A172 (cell line): ENCODE measurements at places on chromosomes 4 and X. TPM values are rescaled to one million over a fixed set of nuclear protein-coding genes. Genes with fewer than 3 reads are reported as not detected.

The SSX2 gene
- total RNA-seq, result not detected in 2 replicates

GRCh38 chrX:134244043-134244442 lies 7.1 kb downstream of the CCDC160 start:
- no peak for DNase-seq

The NLGN3 gene
- total RNA-seq, result 0.22 and 0.72 TPM in 2 replicates

The SPANXA2 gene
- 1.2 and 2.1 TPM in 2 replicates for total RNA-seq

- DNase-seq, result no peak
Measured at GRCh38 chr4:122476745-122477144, 20.2 kb upstream of the IL2 start.

The AFF2 gene
- total RNA-seq, result under 0.01 and 0.02 TPM in 2 replicates

DNA sequence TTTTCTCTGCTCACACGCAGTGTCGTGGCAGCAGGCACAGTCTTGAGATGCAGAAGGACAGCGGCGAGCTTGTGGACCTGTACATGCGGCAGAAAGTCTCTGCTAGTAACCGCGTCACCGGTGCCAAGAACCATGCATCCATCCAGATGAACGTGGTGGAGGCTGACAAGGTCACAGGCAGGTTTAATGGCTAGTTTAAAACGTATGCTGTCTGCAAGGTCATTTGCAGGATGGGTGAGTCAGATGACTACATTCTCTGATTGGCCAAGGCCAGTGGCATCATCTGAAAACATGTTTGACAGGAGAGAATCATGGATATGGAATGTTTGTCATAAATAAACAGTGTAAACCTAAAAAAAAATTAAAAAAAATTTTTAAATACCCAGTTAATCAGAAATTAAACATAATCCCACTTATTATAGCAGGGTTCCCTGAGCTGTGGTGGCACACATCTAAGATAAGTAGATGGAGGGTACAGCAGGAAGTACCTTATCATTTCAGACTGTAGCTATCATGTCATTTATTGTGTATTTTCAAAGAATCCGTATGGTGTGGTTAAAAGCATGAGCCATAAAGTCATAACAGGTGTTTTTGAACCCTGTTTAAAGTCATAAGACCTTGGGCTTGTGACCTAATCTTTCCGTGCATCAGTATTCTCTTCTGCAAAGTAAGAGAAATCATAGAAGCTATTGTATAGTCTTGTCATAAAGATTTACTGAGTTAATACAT lies 7.5 kb upstream of the BMP2K start:
- peak; percentile 13 for DNase-seq

The DDX53 gene
- not detected in 2 replicates for total RNA-seq

- DNase-seq, result no peak
Measured at GRCh38 chr4:90183254-90183653, 56.1 kb downstream of the CCSER1 start.

GRCh38 chrX:25084446-25084845 lies 68.7 kb upstream of the ARX start:
- no peak for DNase-seq

DNA sequence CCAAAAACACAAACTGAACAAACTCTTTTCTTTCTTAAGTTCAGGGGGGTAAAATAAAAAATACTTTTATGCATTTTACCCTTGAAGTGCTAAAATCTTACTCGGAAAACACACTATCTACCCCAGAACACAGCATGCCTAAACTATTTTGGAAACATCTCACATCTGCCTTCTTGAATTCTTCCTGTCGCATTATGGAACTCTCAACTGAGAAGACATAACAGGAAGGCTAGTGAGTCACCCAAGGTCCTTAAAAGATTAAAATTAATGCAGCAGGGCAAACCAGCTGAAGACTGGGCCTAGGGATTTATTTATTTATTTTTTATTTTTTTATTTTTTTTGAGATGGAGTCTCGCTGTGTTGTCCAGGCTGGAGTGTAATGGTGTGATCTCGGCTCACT lies 208.2 kb downstream of the APBB2 start:
- DNase-seq, result no peak

GRCh38 chr4:22850630-22851029 lies 157.9 kb downstream of the GBA3 start:
- no peak for DNase-seq

The PPP1R3F gene
- 8.0 and 11.1 TPM in 2 replicates for total RNA-seq

The FHIP1A gene
- total RNA-seq, result 3.0 and 38.0 TPM in 2 replicates

The TMEM150C gene
- total RNA-seq, result 2.5 and 3.2 TPM in 2 replicates

The LRRC66 gene
- total RNA-seq, result 0.24 TPM in 1 of 2 replicates, not detected in the other

The NDST3 gene
- total RNA-seq, result 0.74 and 1.7 TPM in 2 replicates

The CDX4 gene
- not detected in 2 replicates for total RNA-seq

DNA sequence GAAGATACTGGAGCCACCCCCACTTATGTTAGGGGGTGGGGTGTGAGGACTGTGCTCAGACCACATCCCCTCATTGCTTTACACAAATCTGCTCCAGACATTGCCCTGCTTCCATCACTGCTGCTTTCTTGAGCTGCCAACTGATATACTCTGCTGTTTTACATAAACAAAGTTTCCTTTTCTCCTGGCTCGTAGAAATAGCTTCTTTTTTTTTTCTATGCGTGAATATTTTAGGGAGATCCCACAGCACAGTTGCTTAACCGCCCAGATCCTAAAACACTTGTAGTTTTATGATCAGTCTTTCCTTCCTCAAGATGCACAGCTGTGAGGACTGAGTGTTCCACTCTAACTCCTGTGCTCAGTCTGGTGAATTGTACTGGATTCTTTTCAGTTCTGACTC lies 768.4 kb downstream of the PCDH18 start:
- DNase-seq, result no peak

GRCh38 chr4:153937289-153937688 lies 148.4 kb upstream of the SFRP2 start:
- DNase-seq, result no peak

- no peak for DNase-seq
Measured at GRCh38 chr4:109878355-109878754, 30.4 kb downstream of the LRIT3 start.

GRCh38 chr4:52633846-52634245 lies 25.3 kb downstream of the USP46 start:
- DNase-seq, result no peak

DNA sequence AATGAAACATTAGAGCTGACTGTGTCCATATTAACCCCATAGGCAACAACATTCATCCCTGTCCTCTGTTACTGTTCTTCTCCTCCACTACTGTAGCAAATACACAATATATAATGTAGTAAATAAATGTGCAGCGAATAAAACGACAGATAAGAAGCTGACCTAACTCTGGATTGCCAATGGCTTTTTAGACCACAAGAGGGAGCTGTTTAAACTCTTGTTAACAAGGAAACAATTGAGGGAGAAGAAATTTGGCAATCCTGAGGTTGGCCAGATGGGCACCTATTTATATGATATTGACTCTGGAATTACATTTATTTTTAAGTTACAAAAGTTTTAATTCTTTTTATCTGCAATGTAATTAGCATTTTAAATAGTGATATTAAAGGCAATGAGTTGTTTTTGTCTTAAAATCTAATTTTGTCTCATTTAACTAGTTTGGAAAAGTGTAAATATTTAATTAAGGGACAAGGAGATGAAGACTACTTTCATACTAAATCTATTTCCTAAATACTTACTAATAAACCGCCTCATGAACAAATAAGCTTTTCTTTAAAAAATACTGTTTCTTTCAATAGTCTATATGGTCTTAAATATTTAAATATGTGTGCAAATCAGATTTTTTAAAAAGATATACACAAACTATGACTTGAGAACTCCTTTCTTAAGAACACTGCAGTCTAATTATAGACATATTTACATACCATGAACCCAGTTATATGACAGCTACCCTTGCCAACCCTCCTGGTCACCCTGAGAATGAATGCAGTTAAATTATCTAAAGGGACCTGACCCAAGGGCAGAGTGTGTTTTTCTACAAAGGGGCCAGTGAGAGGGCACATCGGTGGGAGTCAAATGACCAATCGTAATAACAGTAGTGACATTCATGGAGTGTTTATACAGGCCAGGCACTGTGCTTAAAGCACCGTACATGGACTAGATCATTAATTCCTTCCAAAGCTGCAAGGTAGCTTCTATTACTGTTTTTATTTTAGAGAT lies 52.9 kb upstream of the HPF1 start:
- DNase-seq, result peak; percentile 63

The ARHGEF38 gene
- not detected in 2 replicates for total RNA-seq

DNA sequence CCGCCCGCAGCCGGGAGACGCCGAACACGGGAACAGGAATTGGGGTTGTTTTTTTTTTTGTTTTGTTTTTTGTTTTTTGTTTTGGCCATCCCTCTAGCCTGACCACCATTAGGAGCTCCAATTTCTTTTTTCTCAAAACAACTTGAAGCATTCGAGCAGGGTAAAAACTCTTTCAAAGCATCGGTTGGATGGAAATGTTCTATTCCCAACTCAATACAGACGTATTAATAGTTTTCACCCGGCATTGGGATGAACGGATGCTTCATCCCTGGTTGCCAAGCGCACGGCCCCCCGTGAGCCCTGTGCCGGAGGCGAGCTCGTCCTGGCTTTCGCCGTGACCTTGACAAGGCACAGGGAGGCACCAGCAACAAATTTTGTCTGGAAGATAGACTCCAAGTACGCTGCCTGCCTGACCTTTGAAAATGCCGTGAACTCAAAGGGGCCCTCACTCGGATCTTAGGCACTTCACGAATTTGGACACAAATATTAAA lies 352 bp upstream of the MAP3K15 start:
- no peak for DNase-seq

- DNase-seq, result peak; percentile 99
Measured at GRCh38 chrX:44012484-44013096, 39.4 kb upstream of the NDP start.

- no peak for DNase-seq
Measured at GRCh38 chr4:83569429-83569828, 33.5 kb downstream of the GPAT3 start.

DNA sequence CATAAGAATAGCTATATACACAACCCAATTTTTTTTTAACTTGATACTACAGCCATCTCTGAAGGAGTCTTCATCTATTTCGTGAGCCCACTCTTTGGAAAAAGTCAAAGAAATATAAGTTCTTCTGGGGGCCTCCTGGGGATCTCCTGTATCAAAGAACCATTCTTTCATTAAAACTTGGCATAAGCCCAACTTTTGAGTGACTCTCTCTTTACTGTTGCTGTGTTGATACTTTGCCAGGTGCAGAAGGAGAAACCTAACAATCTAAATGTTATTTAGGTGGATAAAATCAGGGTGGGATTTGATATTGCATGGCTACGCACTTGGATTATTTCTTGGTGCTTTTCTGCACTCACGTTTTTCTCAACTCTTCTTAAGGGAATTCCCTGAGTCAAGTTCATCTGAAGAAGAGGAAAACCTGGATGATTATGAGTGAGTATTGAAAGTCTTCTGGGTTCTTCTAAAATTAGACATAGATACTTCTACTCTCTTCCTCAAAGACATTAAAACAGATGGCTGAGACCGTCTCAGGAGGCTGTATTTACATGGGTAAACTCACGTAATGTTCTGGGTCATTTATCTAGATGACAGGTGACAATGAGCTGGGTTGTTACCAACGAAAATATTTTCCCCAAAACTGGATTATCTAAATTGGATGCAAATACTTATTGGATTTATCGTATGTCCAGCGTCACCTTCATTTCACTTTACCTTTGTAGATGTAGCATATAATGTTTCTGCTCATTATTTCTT lies 25.2 kb downstream of the BMX start:
- DNase-seq, result no peak

- peak; percentile 28 for DNase-seq
Measured at GRCh38 chr4:62709618-62710252, 1509.6 kb downstream of the ADGRL3 start.

The PRRG1 gene
- total RNA-seq, result 16.9 and 18.0 TPM in 2 replicates

- DNase-seq, result peak; percentile 38
Measured at GRCh38 chr4:56468097-56468422, 643 bp downstream of the SRP72 start.

GRCh38 chrX:1894740-1895139 lies 279.9 kb downstream of the ASMT start:
- DNase-seq, result no peak

GRCh38 chr4:108527723-108528122 lies 92.7 kb upstream of the RPL34 start:
- DNase-seq, result no peak

The MAOB gene
- total RNA-seq, result not detected in 2 replicates

DNA sequence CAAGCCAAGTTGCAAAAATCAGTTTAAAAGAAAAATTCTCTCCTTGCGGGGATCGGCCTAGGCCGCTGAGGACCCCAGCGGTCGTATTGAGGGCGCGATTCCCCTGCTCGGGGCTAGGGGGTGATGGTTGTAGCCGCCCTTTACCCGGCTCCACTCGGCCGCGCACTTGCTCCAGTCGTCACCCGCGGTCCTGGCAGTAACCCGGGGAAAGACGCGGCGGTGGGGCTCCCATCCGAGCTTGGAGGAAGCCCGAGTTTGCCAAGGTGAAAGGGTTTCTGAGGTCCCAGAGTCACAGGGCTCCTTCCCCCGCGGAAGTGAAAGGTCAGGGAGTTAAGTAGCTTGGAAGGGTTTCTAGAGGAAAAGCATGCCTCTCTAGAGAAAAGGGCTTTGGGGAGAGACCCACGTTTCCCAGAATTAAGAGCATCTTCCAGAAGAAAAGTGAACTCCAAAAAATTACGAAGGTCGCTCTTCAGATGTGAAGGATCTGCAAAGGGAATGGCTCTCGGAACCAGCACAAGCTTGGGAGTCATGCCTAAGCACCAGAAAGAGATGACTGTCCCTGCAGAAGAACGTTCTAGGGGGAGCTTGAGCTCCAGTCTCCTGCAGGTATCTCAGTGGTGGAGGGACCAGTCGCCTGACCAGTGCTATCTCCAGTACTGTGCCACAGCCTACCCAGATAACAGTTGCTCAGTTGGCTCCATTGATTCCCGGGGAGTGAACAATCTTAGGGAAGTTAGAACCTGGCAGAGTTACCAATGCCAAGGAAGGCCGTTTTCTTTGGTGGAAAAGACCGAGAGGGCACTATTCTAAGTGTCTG lies 875 bp downstream of the LAP3 start:
- peak; percentile 27 for DNase-seq

GRCh38 chr4:8595237-8596087 lies 2.9 kb downstream of the CPZ start:
- DNase-seq, result no peak

GRCh38 chrX:154325541-154325940 lies 29.9 kb downstream of the TKTL1 start:
- DNase-seq, result peak; percentile 67

The MSX1 gene
- total RNA-seq, result 6.0 and 9.9 TPM in 2 replicates

DNA sequence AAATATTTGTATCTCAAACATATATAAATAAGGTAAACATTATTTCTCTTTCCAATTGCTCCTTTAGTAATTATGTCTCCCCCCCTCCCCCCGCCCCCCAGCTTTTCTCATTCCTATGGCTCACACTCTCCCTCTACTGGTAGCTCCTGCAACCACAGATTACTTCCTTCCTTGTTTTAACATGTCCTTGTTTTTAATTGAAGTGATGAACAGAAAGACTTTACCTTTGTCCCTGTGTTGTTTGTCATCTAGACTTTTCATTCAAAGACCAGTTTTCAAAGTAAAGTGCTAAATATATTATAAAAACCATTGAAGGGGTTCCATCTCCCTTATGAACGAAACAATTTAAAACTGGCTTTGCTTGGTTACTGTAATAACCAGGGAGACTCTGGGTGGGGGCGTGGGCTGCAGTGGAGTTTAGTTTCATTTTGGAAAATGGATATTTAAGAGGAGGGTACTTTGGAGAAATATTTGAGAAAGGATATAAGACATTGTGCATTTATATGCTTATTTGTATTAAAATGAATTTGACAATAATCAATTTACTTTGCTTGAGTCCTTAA lies 352.9 kb downstream of the RAPGEF2 start:
- DNase-seq, result peak; percentile 55

- no peak for DNase-seq
Measured at GRCh38 chr4:156144961-156145360, 191.3 kb upstream of the CTSO start.
